Globus pallidus (tissue), 1 donor: ENCODE measurements at places on chromosomes 16 and 17.

DNA sequence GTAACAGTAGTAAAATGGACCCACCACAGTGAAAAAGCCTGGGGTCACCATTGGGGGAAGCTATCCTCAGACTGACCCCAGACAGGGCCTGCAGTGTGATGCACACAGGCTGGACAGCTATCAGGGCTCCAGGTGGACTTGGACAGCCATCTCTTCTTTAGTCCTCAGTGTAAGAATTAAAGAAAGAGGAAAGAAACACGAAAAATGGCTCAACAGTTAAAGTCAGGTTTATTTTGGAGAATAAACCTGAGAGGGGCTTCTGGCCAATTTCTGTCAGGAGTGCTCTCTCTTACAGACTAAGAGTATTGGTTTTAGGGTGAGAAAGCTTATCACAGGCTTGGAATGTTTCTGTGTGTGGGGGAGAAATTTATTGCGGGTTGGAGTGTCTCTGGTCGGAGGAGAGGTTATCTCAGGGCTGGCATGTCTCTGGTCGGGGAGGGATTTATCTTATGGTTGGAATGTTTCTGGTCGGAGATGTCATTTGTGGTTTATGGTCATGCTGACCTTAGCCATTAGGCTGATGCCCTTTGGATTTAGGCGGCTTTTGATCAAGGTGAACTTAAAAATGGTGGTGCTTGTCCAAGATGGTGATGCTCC is 10.8 kb upstream of the B4GALNT2 start:
- DNase-seq = no peak

GRCh38 chr17:63927464-63928171 is 4.5 kb downstream of the CD79B start:
- no peak for DNase-seq

GRCh38 chr17:76820561-76820960 is 47.6 kb upstream of the MGAT5B start:
- DNase-seq = no peak

DNA sequence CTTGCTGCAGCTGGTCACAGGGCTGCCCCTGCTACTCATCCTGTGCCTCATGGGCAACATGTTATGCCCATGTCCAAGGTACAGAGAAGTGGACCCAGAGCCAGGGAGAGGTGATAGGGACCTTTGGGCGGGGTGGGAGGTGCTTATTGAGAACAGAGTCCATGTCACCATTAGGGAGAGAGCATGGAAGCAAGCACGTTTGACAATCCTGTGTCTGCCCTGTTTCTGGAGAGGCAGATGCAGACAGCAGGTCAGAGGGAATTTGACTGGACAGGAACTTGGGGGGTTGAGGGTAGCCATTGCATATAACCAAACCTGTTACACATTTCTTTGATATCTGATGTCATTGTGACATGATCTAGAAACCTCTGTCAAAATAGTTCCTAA is 14.3 kb upstream of the ARL4D start:
- no peak for DNase-seq

- DNase-seq = peak; percentile 73
Measured at GRCh38 chr17:42679492-42680330, 1.9 kb downstream of the CCR10 start.

DNA sequence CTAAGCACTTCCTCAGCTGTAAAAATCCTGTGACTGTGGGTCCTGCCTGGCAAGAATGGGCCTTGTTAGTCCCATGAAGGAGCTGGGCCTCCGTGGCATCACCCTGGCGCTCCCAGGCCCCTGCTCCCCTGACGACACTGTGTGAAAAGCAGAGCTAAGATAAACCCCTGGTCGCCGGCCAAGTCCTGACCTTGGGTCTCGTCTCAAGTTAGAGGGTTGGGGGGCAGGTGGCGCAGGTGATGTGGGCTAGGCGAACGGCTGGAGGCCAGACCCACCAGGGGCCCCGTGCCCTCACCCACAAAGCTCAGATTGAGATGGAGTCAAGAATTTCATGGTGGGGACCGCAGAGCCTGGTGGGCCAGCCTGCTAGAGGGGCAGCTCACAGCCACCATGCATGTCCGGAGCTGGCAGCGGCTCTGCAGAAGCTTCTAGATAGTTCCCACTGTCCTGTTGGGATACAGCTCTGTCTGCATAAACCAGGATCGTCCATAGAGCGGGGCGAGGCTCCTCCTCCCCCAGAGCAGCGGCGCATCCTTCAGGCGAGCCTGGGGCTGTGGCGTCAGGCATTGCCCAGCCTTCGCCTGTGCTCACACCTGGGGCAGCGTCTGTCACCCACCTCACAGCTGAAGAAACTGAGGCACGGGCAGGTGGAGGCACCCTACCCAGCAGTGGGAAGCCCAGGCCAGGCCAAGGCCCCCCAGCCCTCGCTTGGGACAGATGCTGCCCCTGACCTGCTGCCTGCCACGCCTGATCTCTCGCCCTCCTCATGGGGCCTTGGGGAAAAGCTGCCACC is 12.0 kb downstream of the CYBC1 start:
- no peak for DNase-seq

- DNase-seq = no peak
Measured at GRCh38 chr17:16969931-16970906, 1.7 kb downstream of the TNFRSF13B start.

- peak; percentile 38 for DNase-seq
Measured at GRCh38 chr16:56576585-56577299, 11.9 kb downstream of the MT4 start.

DNA sequence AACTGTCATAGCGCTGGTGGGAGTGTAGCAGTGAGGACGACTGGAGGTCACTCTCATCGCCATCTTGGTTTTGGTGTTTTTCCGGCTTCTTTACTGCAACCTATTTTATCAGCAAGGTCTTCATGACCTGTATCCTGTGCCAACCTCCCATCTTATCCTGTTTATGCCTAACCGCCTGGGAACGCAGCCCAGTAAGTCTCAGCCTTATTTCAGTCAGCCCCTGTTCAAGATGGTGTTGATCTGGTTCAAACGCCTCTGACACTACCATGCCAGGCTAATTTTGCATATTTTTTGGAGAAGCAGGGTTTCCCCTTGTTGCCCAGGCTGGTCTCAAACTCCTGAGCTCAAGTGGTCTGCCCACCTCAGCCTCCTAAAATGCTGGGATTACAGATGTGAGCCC is 179.8 kb upstream of the HSBP1 start:
- DNase-seq = no peak

- no peak for DNase-seq
Measured at GRCh38 chr16:20675488-20676267, 21.8 kb downstream of the ACSM1 start.

DNA sequence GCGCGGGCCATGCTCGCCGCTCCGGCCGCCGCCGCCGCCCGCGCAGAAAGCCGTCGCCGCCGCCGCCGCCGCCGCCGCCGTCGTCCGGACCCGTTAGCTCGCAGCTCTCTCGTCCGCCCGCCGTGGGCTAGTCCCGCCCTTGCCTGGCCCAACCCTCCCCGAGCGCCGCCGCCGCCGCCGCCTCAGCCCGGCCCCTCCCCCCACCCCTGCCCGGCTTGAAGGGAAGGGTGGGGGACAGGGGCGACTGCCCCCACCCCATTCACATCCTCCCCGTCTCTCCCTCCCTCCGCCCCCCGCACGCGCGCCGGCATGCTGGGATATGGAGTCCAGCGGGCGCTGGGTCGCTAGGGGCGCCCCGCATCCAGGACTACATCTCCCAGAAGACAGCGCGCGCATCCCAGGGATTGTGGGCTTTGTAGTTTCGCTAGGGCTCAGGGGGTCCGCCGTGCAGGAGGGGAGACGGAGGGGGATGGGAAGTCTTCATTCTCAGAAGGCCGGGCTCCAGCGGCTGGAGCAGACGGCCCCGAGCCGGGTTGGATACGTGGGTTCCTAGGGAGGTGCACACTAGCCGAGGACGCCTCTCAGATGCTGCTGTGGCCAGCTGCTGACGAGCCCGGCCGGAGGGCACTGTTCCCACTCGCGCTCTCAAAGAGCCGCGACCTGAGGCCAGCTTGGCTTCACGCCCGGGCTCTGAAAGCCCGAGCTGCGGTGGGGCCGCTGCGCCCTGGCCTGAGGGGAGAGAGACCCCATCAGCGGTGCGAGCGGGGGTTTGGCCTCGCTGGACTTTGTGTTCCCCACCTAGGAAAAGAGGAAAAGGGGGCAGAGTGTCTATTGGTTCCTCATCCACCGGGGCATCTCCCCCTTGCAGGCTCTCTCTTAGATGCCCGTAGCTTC is at the start of gene ST3GAL2:
ST3GAL2 (minus strand) TSS at position 132 of the 894 bp plus-strand sequence. CDS start 40,570 bp downstream, outside the sequence.
- DNase-seq = peak; percentile 96

DNA sequence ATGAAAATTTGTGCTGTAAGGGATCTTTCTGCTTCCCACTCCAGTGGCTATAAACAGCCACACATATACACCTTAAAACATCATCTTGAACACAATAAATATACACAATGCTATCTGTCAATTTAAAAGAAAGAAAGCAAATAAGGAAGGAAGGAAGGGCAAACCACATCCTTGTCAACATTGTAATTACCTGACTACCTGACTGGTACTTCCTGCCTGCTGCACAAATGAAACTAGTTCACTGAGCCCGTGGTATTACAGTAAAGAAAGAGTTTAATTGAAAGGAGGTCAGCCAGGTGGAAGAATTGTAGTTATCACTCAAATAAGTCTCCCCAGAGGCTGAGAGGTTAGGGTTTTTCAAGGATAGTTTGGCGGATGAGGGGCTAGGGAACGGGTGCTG is 344.4 kb upstream of the ASIC2 start:
- no peak for DNase-seq

GRCh38 chr17:14202388-14203166 is 34.1 kb downstream of the CDRT15 start:
- no peak for DNase-seq

DNA sequence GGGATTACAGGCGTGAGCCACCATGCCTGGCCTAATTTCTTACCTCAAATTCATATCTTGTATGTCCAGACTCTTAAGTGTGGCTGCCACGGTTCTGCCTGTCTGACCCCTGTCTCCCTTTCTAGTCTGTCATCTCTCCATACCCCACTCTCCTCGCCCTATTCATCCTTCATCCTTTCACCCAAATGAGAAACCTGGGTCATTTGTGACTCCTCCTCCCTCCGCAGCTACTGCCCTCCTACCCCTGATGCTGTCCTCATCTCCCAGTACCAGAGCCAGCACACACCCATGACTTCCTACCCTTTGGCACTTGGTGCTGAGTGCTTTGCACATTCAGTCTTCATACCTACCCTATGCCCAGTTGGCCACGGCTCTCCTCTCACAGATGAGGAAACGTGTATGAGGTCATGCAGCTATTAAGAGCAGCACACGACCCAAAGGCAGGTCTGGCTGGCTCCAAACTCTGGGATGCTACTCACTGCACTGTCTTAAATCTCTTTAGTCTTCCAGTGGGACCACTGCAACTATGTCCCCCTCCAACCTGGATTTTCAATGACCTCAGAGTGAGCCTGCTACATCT is 1.6 kb downstream of the SPATA32 start:
- no peak for DNase-seq

DNA sequence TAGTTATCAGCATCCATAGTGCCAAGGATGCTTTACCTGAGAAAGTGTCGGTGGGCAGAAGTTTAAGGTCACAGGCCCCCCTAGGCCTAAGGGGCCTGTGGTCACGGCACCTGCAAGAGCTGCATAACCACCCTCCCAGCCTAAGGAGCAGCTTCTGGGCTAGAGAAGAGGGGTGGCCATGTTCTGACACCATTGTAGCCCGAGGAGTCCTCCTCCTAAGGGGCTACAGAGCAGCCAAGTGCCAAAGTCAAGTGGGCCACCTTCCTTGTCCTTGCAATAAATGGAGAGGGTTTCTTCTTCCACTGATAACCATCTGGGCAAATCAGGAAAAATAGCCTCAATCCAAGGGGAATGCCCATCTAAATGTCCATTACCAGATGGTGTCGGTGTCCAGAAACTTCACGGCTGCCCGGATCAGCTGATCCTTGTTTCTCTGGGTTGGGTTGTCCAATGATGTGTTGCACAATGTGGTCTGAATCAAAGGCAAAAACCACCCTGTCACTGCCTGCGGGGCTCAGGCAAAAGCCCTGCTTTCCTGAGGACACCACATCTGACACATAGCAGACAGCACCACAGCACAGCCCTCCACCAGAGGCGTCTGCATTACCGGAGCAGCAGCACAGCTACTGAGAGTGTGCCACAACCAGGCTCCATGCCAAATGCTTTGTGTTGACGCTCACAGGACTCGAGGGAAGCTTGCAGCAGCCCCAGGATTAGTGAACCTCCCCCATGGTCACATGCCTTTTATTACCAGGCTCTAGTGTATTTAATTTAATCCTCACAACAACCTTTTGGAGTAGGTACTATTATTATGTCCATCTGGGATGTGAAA is 12.8 kb downstream of the ATPAF2 start:
- peak; percentile 65 for DNase-seq

GRCh38 chr16:81837312-81837751 is 58.2 kb downstream of the PLCG2 start:
- DNase-seq = no peak

GRCh38 chr17:335691-336090 is 16.9 kb downstream of the RPH3AL start:
- DNase-seq = no peak

- no peak for DNase-seq
Measured at GRCh38 chr16:68592466-68593337, 52.4 kb upstream of the CDH3 start.

DNA sequence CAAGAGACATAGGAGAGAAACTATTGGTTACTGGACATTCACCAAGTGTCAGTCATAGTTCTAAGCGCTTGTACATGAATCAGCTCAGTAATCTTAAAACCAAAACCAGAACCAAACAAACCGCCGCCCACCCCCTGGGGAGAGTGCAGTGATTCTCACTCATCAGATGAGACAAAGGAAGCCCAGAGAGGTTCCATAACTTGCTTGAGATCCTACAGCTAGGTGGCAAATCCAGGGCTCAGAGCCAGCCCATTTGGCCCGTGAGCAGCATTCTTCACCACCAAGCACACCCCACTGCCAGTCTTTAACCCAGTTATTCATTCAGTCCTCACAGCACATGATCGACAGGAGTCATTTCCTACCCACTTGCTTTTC is 37.2 kb upstream of the RGS9 start:
- DNase-seq = no peak

- no peak for DNase-seq
Measured at GRCh38 chr17:65368341-65368740, 193.1 kb downstream of the AXIN2 start.

GRCh38 chr16:66898207-66898606 is 17.9 kb downstream of the PDP2 start:
- DNase-seq = no peak

- DNase-seq = no peak
Measured at GRCh38 chr17:28705074-28705659, 6.5 kb downstream of the PROCA1 start.
